Fibroblast of skin of right biceps (primary cell): ENCODE measurements at places on chromosomes 2 and 18.

DNA sequence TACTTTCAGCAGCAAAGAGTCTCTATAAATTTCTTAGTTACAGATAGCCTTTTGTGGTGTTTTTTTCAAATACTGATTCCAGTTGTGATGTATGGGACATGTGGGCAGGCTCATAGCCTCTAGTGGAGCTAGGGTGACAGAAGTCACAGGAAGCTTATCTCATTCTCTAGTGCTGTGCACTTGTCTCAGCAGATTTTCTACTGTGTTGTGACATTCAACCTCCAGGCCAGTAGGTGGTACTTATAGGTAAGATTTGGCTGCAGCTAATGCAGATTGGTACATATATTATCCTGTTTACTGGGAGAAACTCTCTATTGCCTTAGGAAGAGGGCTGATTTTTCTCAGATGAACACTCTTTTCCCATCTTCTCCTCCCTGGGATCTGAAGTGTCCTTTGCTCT, 176.2 kb downstream of the CALCRL start:
- DNase-seq: no peak

- DNase-seq: peak; percentile 25
Observed at GRCh38 chr2:204628926-204629712, 83.8 kb downstream of the PARD3B start.

DNA sequence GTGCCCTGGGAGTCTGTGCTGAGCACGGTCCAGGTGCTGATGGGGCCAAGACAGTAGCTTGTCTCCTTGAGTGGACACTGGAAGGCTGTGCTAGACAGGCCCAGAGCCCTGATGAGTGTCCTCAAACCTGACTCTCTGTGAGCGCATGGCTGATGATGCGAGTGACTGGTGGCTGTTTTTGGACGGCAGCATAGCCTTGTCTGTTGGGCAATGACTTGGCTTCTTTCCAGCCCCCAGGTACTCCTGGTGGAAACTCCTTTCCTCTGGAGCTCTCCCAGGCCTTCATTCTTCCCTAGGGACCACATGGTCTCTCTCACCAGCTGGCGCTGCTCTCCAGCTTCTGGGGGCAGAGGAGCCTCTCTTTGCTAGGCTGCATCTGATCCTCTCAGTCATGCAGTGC, 207.6 kb upstream of the SMIM21 start:
- no peak for DNase-seq

GRCh38 chr2:117949806-117950205, 64.1 kb downstream of the CCDC93 start:
- DNase-seq: no peak

DNA sequence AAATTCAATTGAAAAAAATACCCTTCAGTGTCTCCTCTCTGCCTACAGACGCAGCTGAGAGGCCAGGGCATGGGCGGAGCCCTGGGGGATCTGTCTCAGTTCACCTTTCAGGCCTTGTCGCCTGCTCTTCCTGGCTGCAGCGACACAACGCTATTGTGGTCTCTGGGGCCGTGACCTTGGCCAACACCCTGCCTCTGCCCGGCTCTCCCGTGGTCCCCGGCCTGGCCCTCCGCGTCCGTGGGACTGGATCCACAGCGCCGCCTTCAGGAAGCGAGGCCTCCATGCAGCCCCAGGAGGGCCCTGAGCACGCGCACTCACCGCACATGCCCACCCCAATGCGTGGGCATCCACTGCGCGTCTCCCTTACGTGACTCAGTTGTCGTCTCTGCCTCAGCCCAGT, 81.1 kb downstream of the MRPS9 start:
- DNase-seq: no peak

DNA sequence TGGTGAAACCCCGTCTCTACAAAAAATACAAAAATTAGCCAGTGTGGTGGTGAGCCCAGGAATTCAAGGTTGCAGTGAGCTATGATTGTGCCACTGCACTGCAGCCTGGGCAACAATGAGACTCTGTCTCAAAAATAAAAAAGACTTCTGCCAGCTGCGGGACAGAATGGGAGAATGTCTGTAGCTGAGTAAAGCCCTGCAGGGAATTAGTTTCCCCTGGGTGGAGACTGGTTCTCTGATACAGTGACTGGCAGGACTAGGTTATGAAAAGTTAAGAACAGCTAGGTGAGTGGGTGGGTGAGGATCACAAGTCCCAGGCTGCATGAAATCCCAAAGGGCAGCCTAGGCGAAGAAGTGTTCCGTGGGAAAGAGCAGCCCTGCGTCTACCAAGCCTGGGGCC, 13.8 kb upstream of the CATIP start:
- DNase-seq: no peak

DNA sequence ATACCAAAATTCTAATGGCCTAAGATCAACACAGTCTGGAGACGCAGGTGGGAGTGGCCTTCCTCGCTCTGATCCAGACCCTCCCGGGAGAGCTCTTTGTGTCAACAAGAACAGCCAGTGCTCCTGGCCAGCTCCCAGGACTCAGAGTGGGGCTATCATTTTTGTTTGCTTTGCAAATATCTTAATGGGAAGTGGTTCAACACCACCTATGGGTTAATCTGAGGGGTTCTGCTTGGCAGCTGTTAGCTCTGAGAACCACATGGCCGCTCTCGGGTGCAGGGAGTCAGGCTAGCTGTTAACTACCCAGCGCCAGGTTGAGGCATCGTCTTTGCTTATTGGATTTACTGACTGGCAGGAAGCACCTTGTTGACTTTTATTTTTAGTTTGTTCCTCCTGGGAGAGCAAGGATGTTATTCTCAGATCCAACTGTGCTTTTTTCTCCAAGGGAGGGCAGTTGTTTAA, 184.8 kb upstream of the SP5 start:
- peak; percentile 73 for DNase-seq

DNA sequence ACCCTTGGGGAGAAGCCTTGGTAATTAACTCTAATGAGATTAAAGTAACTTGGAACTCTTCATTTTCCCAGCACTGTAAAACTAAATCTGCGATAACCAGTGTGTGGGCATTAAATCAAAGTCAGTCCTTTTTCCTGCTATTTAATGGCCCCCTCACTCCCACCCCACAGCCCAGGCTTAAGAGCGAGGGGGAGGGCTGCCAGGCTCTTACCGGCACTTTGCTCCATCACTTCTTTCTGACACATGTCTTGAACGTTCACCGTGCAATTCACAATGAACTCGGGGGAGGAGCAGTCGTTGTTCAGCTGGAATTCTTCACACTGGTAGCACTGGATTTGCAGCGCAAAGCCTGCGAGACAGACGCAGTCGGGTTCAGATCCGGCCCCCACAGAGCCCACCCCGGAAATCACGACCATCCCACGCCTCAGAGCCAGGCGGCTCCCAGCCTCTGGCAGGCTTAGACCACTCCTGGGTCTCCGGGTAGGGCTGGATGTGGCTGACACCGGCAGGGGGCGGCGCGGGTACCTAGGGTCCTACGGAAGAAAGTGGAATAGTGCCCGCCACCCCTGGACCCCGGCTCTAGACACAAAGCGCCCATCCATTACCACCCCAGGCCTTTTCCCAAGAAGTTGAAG, 1.7 kb downstream of the LYPD1 start:
- peak; percentile 27 for DNase-seq

DNA sequence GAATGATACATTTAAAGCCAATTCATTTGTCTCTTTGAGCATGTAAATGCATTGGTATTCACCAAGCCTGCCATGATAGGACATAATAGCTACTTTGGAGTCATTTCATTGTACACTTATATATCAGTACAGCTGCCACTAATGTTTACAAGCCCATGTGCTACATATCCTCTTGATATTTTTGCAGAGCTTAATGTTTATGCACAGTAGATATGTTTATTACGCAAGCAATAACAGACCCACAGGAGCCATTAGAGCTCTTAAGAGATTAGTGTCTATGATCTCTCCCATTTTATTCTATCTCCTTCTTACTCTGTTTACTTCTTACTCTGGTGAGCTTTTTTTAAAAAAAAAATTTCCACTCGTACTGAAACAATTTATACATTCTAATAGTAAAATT, 1132.1 kb upstream of the ZEB2 start:
- DNase-seq: no peak

DNA sequence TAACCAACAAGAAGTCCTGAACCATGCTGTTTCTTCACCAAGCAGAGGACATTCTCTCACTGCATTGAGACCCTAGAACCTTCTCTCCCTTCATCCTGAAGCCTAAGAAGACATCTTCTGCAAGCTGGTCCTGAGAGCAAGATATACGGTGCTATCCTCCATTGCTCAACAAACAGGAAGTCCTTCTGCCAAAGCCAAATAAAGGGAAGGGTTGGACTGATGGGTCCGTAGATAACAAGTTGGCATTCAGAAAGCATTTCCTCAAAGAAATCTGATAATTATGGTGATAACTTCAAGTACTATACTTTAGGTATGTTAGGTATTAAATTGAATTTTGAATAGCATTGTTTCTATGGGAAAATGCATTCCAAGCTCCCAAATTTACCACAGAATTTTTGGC, 23.3 kb downstream of the GRB14 start:
- no peak for DNase-seq

- no peak for DNase-seq
Observed at GRCh38 chr2:136116813-136117390, 1.0 kb downstream of the CXCR4 start.

DNA sequence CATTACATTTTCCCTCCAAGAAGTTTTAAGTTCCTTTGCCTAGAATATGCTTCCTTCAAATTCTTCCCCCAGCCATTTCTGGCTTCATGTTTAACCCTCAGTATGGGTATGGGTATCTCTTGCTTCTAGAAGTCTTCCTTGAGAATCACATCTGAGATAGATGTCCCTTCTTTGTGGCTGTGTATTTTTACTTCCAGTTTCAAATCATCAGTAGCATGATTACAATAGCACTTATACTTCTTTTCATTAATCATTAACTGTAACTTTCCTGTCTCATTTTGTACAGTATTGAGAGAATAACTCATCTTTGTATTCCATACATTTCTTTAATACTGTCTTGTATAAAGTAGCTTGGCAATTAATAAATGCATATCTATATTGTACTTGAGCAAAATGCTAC, 17.3 kb upstream of the PDE1A start:
- DNase-seq: no peak

DNA sequence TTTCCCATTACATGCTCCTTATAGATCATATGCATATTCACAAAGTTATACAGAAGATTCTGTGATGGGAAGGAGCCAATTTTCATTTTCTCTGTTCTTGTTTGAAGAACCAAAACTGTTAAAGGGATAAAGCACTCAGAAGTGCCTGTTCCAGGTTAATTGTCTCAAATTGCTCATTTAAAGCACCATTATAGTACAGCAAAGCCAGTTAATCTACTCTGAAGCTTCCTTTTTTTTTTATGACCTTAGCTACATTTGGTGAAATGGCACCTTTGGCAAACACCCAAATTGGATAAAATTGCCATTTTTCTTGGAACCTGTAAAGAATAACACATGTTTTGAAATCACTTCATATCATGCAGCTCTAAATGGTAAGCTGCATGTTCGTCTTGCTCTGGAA, 1092.3 kb downstream of the BCL11A start:
- no peak for DNase-seq

GRCh38 chr2:240396623-240397541, 38.6 kb upstream of the GPC1 start:
- no peak for DNase-seq

DNA sequence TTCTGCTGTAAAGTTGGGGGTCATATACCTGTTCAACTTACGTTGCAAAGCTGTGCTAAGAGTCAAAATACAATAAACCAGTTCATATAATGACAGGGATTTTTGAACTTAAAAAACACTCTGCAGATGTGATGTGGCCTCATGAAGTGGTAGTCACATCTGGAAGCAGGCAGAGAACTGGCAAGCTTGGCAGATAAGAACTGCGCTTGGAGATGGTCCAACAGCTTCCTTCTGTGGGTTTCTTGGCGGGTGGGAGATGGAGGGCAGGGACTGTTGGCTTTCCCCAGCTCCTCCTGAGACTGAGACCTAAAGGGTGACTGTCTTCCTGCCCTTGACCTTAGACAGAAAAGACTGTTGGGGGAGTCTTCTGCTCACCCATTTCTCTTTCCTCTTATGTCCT, 140.4 kb downstream of the CTIF start:
- no peak for DNase-seq

- peak; percentile 54 for DNase-seq
Observed at GRCh38 chr2:172968061-172968469, 107.6 kb upstream of the MAP3K20 start.

GRCh38 chr2:29657674-29658073, 263.7 kb downstream of the ALK start:
- DNase-seq: no peak

GRCh38 chr2:168336786-168337388, 89.5 kb upstream of the STK39 start:
- no peak for DNase-seq

GRCh38 chr2:71465356-71465755, 12.0 kb downstream of the DYSF start:
- DNase-seq: no peak

- DNase-seq: peak; percentile 50
Observed at GRCh38 chr2:198309673-198310280, 505.4 kb downstream of the PLCL1 start.

- DNase-seq: no peak
Observed at GRCh38 chr2:101119431-101119830, 31.8 kb downstream of the TBC1D8 start.

DNA sequence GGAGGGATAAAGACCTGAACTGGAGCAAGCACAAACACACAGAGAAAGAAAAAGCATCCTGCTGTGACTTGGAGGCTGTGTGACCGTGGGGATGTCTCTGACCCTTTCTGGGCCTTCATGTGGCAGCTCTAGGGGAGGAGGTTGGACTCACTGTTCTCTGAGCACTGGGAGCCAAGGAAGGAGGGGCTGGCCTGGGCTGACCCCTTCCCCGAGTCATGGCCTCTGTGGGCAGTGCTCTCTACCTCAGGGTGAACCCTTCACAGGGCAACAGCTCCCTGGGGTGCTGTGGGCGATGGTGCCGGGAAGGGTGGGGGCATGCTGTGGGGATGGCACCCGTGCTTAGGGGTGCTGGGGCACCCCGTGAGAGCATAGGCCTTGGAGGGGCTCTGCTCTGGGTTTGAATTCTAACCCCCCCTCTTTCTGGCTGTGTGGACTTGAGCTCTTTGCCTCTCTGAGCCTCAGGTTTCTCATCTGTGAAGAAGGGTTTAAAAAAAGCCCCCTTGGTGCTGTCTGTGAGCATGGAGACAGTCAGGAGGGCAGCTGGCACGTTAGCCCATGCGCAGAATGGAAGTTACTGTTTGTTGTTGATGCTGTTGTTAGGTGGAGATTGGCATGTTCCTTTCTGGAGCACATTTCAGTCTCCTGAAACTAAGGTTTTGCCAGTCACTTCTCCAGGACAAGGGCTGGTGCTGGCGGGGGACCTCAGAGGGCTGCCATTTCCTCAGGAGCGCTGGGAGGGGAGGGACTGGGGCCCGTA, 700 bp downstream of the TOGARAM2 start:
- DNase-seq: no peak

- no peak for DNase-seq
Observed at GRCh38 chr2:172358691-172359556, 68.5 kb upstream of the ITGA6 start.
